T-cell (primary cell): ENCODE measurements at places on chromosomes 1 and 21.

GRCh38 chr1:59391212-59392179 lies 94.6 kb downstream of the FGGY start:
- DNase-seq: no peak

- no peak for DNase-seq
Measured at GRCh38 chr1:1536019-1536937, 4.1 kb downstream of the TMEM240 start.

DNA sequence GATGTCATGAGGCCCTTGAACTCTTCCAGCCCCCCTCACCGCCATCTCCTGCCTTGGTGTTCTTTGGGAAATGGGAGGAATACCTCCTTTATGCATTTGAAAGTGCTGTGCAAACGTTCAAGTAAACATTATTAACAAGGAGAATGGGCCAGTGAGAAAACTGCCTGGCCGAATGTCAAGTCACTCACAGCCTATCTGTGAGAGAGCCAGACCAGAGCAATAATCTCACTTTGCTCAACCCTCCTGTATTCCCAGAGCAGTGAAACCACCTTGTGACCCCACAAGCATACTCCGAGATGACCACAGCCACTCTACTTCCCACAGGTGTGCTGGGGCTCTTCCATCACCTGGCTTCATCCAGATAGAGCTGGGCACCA lies 5.2 kb downstream of the TAL1 start:
- no peak for DNase-seq

DNA sequence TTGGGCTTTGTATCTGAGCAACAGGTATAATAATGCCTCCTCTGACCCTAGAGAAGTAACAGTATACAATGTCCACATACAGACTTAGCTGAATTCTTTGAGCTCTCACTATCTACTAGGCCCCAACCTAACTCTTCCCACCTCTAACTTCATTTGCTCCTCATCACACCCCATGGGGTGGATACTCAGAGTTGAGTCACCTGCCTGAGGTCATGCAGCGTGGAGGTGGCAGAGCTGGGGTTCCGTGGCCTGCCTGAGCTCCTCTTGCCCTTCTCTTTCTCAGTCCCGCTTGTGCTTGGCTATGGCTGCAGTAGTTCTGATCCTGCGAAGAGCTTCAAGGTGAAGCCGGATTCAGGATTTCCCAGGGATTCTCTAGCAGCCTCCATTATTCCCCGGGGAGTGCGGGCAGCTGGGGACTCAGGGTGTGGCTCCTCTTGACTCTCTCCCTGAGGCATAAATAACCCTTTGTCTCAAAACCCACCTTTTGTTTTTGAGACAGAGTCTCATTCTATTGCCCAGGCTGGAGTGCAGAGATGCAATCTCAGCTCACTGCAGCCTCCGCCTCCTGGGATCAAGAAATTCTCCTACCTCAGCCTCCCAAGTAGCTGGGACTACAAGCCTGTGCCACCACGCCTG lies 29.9 kb upstream of the ACTL8 start:
- DNase-seq: no peak

DNA sequence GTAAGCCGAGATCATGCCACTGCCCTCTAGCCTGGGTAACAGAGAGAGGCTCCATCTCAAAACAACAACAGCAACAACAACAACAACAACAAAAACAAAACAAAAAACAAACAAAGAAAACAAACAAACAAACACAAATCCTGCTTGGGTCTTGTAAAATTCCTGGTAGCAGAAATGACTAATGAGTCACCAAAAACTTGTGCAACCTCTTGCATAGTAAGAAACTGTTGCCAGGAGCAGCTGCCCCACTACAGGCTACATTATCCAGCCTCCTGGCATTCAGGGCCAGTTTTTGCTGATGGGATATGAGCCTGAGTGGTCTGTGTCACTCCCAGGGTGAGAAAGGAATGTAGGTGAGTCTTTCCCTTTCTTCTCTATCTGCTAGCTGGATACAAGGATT lies 245.4 kb downstream of the TNR start:
- no peak for DNase-seq

DNA sequence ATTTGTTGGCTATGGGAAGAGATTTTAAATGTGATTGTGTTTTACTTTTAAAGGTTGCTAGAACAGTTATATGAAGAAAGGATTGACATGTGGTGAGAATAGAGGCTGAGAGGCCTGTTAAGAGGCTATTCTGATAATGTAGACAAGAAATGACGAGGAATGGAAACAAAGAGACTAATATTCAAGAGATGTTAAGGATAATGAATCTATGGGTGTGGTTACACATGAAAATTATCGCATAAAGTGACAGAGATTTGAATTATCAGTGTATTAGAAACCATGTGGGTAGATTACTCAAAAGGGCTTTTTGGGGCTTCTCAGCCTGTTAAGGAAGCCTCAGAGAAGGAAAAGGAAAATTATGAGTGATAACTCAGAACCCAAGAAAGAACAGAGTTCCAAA lies 120.4 kb downstream of the MACF1 start:
- DNase-seq: no peak
